Cortex of kidney (tissue), 1 donor: ENCODE measurements at places on chromosomes 12 and 14.

DNA sequence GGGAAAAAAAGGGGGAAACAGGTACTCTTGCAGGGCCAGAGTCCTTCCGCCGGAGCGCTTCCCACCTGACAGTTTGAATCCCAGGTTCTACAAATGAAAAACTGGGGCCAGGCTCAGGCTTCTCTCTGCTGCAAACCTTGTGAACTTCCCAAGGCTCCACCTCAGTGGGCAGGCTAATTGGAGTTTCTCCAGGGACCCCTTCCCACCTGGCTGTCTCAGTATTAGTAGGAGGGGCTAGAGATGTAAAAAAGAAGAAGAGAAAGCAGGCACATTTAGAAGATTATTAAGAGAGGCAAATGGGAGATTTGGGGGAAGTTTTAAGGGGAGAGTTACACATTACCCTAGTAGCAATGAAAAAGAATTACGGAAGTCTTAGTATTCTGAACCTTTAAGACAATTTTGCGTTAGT lies 20.0 kb upstream of the CLEC2D start:
- DNase-seq, result no peak

DNA sequence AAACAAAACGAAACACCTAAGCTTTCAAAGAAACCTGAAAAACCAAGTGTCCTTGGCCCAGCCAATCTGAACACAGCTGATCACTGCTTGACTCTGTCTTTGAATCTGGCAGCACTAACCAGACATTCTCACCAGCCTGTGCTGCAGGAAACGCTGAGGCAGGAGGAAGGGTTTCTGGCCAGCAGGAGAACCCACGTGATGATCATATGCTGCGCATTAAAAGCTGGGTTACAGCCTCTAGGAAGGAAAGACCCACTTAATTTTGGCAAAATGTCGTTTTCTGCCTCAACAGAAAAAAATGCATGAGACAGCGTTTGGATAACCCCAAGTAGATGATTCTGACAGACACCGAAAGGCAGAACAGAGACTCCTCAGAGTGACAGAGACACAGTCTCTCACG lies 9.8 kb downstream of the APPL2 start:
- no peak for DNase-seq

- no peak for DNase-seq
These were observed 25.9 kb upstream of the POLR3B start for GRCh38 chr12:106331599-106331998.

DNA sequence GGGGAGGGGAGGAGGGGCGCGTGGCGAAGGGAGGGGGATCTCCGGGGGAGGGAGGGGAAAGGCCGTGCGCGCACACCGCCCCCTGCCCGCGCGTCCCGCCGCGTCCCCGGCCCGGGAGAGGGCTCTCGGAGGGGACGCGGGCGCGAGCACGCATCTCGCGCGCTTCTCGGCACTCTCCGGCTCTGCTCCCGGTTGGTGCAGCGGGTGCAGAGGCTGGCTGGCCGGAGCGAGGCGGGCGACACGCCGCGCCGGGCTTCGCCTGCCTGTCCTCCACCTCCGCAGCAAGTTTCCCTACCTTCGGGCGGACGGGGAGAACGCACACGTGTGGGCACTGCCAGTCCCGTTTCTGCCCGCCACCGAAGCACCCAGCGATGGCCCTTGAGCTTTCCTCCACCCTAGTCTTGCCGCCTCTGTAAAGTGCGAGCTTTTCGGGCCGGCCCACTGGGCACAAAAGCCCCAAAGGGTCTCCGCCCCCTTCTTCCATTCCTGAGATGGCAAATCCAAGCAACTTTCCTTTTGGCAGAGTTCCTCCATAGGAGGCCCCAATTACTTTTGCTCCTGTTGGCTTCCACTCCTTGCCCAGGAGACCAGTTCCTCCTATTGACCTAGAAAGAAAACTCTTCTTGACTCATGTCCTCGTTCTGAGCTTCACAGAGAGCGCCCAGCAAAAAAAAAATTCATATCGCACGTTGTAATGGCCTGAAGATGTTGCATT lies 363 bp upstream of the CSAD start:
- DNase-seq, result no peak
